Stimulated activated CD8-positive, alpha-beta memory T cell treated with anti-CD3 and anti-CD28 coated beads, Interleukin-4, amount 100 ng/mL, for 24 hours (primary cell): ENCODE measurements at places on chromosomes 4 and X.

DNA sequence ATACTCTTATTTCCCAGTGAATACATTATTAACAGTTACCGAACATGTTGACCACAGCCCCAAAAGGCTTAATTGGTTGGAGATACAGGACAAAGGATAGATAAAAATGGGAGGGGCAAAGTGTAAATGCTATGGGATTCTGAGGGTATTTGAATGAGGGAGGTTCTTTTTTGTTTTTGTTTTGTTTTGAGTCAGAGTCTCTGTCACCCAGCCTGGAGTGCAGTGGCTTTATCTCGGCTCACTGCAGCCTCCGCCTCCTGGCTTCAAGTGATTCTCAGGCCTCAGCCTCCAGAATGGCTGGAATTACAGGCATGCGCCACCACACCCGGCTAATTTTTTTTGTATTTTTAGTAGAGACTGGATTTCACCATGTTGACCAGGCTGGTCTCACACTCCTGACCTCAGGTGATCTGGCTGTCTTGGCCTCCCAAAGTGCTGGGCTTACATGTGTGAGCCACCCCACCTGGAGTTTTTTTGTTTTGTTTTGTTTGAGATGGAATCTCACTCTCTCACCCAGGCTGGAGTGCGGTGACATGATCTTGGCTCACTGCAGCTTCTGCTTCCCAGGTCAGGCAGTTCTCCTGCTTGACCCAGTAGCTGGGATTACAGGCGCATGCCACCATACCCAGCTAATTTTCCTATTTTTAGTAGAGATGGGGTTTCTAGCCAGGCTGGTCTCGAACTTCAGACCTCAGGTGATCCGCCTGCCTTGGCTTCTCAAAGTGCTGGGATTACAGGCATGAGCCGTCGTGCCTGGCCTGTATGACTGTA lies 9.0 kb downstream of the UBE2K start:
- no peak for DNase-seq

- no peak for DNase-seq
Observed at GRCh38 chr4:38055566-38055965, 95.4 kb downstream of the PTTG2 start.

DNA sequence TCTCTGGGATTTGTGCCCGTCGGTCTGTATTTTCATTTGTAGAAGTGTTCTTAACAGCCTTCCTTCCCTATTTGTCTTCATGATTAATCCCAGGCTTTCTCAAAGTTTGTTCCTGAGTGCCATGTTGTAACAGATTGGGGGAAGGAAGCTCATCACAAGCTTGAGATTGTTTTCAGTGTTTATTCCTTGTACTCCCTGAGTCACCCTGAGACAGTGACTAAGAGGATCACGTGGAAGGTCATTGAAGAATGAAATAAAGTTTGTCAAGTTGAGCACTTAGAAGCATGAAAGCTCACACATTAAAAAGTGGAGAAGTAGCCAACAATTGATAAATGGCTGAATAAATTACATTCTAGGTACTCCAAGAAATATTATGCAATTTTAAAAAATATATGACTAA lies 153.5 kb upstream of the FAM241A start:
- DNase-seq: no peak

DNA sequence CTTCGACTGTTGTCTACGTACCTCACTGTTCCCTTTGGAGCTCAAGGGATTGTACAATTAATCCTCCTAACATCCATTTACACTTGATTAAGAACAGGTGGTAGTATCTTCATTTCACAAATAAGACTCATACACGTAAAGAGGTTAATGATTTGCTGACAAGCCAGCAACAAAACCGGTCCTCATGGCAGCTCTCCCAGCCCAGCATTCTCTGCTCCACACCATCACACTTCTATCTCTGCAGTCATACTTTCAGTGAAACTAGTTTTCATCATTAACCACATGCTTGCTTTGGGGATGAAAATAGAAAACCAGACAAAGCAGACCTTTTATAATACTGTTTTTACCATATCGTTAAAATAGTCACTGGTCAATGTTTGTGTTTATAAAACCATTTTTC lies 28.7 kb upstream of the CASK start:
- DNase-seq: no peak

GRCh38 chrX:22192419-22193060 lies 80.2 kb upstream of the CBLL2 start:
- DNase-seq: peak; percentile 30

DNA sequence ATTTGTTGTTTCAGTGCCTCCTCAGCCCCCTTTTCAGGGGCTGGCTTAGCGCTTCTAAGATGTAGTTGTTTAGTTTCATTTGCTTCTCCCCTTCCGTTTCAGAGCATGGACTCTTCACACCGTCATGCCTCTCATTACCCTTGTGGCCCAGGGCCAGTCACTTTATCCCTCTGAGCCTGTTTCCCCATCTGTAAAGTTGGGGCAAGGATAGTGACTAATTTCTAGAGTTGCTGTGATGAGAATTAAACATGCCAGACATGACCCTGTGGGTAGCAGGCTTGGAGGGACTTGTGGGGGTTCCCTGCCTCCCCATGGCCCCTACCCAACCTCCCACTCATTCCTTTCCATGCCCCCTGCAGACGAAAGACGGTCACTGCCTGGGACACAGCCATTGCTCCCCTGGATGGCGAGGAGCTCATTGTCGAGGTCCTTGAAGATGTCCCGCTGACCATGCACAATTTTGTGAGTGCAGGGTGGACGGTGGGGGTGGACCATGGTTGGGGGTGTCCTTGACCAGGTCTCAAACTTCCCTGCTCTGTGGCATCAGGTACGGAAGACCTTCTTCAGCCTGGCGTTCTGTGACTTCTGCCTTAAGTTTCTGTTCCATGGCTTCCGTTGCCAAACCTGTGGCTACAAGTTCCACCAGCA lies 3.6 kb downstream of the ARAF start:
- no peak for DNase-seq

GRCh38 chr4:189858435-189858834 lies 82.2 kb upstream of the FRG1 start:
- DNase-seq: no peak

GRCh38 chr4:173448608-173449379 lies 49.9 kb upstream of the SCRG1 start:
- no peak for DNase-seq

- no peak for DNase-seq
Observed at GRCh38 chr4:21177871-21178270, 477.6 kb downstream of the PACRGL start.

GRCh38 chr4:173584506-173584905 lies 54.5 kb upstream of the HAND2 start:
- no peak for DNase-seq

GRCh38 chr4:120399826-120400225 lies 333.2 kb upstream of the MAD2L1 start:
- DNase-seq: no peak

GRCh38 chrX:19343535-19344408 lies at the start of gene PDHA1:
Gene PDHA1 (plus strand): TSS chrX:19343927. CDS start chrX:19344038, 111 bp downstream.
- DNase-seq: peak; percentile 84

DNA sequence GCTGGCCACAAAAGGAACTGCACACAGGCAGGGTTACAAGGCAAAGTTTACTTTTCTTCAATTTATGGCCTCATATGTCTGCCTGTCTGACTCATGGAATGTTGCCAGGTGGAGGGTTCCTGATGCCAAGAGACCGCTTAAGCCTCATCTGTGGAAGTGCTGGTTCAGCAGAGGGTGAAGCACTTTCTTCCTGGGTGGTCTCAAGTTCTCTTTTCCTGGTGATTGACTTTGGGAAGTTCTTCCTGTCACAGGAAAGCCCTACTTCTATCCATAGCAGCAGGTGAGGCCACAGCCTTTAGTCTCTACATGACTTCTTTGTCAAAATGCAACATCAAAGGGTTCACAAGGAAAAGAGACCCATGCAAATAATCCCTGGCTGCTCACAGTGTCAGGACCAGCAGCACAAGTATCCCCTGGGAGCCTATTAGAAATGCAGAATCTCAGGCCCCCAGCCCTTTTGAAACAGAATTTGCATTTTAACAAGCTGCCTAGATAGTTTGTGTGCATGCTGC lies 81.4 kb upstream of the IGFBP7 start:
- no peak for DNase-seq

- DNase-seq: no peak
Observed at GRCh38 chrX:69173906-69174305, 8.7 kb upstream of the PJA1 start.

GRCh38 chr4:26787461-26788340 lies 72.9 kb upstream of the STIM2 start:
- peak; percentile 27 for DNase-seq

GRCh38 chr4:147096667-147097604 lies 151.3 kb upstream of the TTC29 start:
- DNase-seq: no peak

DNA sequence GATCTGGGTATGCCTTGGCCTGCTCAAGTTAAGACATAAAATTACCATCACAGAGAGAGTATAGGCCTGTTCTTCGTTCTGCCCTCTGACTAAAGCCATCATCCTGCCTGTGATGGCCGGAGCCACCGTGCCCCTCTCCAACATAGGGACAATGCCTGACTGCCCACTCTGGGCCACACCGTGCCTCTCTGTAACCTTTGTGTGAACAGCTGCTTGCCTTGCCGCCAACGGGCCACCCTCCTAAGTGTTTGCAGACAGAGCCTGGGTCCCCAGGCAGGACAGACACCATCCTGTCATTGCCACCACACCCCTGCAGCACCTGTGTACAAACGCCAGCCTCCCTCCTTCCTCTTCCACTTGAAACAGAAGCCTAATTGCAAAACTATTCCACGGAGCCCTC lies 298.7 kb upstream of the TENM3 start:
- DNase-seq: no peak

DNA sequence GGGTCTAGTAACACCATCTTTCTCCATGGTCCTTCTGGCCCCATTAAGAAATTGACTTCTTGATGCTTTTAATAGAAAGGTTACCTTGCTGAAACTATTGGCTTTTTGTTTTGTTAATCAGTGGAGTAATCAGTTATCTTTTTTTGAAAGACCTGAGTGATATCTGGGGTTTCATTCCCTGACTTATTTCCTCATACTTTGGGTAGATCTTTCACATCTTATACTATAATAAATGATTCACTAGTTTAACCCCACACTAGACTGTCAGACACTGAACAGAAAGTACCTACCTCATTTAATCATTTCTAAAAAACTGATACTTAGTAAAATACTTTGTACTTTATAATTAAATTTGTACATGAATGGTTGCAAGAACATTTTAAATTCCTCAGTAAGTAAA lies 1021.1 kb downstream of the STIM2 start:
- no peak for DNase-seq

DNA sequence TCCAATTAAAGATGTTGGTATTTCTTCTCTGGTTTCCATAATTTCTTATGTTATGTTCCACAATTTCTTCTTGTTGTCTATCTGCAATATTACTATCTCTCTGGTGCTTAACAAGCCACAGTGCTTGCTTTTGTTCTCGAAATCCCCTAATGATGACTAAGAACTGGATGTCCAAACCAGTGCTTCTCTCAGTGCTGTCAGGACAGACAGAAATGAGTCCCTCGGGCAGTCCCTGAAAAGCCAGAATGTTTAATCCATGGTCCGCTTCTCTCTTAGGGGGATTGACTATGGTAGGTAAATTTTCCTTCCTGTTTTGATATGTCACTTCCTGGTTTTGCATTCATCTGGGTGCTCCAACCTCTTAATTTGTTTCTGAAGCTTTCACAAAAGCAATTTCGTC lies 321.6 kb upstream of the PCDH10 start:
- DNase-seq: no peak

- DNase-seq: no peak
Observed at GRCh38 chr4:4341861-4342650, 44.8 kb upstream of the NSG1 start.

- DNase-seq: no peak
Observed at GRCh38 chr4:47972721-47973120, 43.8 kb downstream of the CNGA1 start.

- no peak for DNase-seq
Observed at GRCh38 chr4:8538076-8538702, 42.0 kb upstream of the GPR78 start.

- no peak for DNase-seq
Observed at GRCh38 chrX:7515681-7516413, 327.1 kb upstream of the VCX start.

- no peak for DNase-seq
Observed at GRCh38 chr4:135201081-135201480, 999.5 kb upstream of the PABPC4L start.
